ENCODE measurements at places on chromosomes 16 and 17.
A peak's percentile ranks its signal among the peaks of the same experiment; 100 is the strongest.

DNA sequence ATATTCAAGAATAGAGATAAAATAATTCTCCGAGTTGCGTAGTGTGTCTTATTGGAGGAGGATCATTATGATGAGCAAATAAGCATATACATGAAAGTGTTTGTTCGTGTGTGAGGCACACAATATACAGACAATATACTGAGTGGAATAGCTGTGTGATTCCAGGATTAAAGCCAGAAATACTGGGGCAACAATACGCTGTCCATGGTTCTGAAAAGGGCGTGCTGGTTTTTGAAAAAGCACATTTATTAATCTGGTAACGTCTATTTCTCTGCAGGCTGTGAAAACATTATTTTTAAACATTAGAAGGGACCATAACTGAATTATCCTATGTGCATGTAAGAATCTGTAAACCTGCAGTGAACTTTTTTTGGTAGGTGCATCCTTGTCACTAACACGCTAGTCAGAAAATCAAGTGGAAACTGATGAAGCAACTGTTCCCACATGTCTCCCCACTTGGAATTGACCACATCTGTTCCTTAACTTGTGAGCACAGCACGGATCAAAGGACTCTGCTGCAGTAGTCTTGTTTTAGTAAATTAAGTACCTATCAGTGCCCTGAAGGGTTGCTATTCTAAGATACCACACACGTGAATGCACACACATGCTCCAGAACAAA, 346.0 kb downstream of the GRIN2A start:
- peak; percentile 6 for DNase-seq

DNA sequence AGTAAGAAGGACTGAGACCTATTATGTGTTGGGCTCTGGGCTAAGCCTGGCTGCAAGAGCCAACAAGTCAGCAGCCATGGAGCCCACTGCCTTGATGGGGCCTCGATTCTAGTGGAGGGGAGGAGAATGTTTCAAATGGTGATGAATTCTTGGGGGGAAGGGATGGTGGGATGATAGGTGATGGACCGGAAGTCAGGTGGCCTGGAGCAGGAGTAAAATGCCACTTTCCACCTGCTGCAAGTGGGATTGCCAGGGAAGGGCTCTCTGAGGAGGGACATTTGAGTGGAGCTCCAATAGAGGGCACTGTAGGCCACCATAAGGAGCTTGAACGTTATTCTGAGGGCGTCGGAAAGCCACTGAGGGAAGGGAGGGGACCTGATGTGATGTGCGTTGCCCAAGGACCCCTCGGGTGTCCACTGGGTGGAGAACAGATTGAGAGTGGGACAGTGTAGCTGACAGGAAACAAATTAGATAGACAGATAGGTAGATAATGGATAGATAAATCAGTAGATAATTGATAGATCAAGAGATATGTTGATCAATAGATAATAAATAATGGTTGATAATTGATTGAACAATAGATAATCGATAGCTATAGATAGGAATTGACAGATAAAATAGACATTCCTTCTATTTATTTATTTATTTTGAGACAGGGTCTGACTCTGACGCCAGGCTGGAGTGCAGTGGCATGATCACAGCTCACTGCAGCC, 18.2 kb upstream of the NXPH3 start:
- DNase-seq = peak; percentile 41

DNA sequence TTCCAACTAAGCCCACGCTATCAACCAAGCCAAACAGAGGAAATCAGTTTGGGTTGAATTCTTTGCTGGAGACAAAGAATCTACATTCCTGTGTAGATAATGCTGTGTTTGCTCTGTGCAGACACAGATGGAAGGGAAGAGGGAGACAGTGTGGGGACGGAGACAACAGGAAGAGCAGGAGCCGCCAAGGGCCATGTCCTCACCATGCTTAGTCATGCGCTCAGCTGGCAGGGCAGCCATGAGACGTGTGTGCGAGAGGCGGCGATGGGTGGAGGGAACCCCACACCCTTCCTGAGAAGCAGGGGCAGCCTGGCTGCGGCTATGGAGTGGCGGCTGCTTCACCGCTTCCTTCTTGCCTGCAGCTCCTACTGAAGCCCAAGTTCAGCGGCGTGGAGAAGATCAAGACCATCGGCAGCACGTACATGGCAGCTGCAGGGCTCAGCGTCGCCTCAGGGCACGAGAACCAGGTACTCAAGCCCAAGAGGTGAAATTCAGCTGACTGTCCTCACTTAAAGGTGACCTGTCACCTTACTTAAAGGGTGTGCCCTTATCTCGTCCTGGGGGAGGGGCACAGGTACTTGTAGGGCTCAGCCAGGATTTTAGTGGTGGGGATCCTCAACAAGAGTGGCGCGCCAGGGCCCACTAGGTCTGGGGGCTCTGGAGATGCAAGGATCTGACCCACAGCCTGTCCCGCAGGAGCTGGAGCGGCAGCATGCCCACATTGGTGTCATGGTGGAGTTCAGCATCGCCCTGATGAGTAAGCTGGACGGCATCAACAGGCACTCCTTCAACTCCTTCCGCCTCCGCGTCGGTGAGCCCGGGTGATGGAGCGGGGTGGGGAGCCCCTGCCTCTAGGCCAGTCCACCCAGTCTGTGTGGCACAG, 47.5 kb downstream of the ADCY7 start:
- DNase-seq = no peak

DNA sequence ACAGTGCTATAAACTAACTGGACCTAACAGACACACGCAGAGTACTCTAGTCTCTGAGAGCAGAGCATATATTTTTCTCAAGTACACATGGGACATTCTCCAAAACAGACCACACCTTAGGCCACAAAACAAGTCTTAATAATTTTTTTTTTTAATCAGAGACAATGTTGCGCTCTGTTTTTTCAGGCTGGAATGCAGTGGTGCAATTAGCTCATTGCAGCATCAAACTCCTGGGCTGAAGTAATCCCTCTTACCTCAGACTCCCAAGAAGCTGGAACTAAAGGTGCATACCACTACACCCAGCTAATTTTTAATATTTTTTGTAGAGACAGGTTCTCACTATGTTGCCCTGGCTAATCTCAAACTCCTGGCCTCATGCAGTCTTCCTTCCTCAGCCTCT, 37.7 kb downstream of the ULK2 start:
- DNase-seq = no peak

DNA sequence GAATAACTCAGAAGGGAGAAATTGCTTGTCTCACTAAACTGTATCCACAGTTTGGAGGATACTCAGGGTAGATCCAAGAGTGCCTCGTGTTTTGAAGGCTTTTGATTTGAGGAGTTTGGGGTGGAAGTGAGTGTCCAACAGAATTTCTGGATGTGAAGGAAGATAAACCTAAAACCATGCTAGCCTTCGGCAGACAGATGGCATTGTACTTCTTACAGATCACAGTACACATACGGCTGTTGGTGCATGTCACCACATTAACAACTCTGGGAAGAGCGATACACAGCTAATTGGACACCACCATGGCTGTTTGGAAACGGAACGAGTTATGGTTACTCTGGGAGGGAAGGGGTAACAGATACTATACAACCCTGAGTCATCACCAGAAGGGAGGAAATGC, 420.4 kb downstream of the GRIN2A start:
- no peak for DNase-seq

DNA sequence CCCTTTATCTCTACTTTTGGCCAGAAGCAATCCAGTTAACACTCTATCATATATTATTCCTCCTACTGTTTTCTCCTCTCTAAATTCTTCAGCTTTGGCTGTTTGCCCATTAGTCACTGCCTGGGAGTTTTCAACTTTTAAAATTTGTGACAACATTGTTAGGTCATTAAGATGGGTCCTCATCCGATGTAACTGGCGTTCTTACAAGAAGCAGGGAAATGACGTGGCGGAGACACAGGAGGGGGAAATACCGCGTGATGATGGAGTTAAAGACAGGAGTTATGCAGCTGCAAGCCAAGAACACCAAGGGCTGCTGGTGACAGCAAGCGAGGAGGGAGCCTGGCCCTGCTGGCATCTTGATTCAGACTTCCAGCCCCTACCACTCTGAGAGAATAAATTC, 34.8 kb upstream of the CPHXL start:
- DNase-seq = peak; percentile 9

- DNase-seq = no peak
These were observed 49.8 kb downstream of the IRX3 start for GRCh38 chr16:54236773-54237172.

GRCh38 chr16:30875871-30876801, 17.7 kb downstream of the BCL7C start:
- no peak for DNase-seq

DNA sequence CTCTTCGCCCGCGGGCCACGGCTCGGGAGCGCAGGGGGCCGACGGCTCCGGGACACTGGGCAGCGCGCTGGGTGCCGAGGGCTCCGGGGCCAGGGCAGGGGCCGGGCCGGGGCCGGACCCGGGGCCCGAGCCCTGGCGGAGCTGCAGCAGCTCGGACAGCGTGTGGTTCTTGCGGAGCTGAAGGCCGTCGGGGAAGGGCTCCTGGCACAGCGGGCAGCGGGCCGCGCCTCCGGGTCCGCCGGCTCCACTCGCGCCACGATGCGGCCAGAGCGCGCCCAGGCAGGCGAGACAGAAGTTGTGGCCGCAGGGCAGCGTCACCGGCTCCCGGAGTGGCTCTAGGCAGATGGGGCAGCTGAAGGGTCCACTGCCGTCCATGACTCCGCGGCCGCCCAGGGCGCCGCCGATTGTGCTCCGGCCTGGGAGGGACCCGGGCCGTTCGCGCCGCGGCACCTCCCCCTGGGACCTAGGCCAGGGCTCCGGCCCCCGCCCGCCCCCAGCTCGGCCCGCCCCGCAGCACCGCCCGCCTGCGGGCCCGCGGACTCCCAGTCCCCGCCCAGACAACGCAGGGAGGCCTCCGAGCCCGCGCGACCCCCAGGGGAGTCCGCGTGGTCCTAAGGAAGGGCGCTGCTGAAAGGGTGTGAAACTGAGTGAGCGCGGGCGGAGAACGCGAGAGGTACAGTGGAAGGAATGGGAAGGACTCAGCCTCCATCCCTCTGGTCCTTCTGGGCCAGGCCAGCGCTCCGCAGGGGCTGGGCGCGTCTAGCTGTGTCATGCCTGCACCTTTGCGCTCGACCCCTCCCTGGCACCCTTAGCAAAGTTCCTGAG, at the start of gene TRIM47:
TSS of gene TRIM47 (minus strand) at position 408 of the 825 bp plus-strand sequence. CDS start at position 375, 33 bp downstream.
- DNase-seq = peak; percentile 49

DNA sequence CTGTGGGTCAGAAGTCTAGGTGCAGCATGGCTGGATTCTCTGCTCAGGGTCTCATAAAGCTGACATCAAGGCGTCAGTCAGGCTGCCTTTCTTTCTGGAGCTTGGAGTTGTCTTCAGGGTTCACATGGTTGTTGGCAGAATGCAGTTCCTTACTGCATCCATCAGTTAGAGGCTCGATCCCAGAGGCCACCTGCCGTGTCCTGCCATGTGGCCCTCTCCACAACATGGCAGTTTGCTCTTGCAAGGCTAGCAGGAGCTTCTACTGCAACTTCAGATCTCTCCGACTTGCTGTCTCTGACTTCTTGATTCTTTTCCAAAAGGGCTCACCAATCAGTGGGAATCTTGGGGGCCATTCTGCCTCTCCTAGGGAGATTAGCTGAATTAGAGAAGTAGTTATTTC, 11.9 kb downstream of the PITPNC1 start:
- DNase-seq = no peak

- DNase-seq = no peak
These were observed 2.4 kb downstream of the OSGIN1 start for GRCh38 chr16:83955218-83956130.

DNA sequence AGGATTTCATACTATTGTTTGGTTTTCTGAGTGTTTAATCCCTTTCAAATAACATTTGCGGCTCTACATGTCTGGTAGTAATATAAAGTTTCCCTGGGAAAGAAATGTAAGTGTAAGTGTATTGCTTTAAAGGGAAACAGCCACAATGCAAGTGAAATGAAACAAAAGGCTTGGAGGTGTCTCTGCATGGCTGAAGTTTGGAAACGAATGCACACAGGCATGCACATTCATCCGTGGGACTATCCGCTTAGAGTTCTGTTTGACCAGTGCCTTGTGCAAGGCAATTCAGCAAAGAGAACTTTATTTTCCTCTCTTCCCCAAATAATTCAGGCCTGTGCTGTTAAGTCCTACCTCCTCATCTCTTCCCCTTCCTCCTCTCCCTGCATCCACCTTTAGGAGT, 56.1 kb upstream of the MRTFB start:
- no peak for DNase-seq

- DNase-seq = peak; percentile 86
These were observed 5.5 kb upstream of the SLC25A35 start for GRCh38 chr17:8300627-8301242.

GRCh38 chr17:76940738-76941350, 72.6 kb downstream of the MGAT5B start:
- DNase-seq = no peak

DNA sequence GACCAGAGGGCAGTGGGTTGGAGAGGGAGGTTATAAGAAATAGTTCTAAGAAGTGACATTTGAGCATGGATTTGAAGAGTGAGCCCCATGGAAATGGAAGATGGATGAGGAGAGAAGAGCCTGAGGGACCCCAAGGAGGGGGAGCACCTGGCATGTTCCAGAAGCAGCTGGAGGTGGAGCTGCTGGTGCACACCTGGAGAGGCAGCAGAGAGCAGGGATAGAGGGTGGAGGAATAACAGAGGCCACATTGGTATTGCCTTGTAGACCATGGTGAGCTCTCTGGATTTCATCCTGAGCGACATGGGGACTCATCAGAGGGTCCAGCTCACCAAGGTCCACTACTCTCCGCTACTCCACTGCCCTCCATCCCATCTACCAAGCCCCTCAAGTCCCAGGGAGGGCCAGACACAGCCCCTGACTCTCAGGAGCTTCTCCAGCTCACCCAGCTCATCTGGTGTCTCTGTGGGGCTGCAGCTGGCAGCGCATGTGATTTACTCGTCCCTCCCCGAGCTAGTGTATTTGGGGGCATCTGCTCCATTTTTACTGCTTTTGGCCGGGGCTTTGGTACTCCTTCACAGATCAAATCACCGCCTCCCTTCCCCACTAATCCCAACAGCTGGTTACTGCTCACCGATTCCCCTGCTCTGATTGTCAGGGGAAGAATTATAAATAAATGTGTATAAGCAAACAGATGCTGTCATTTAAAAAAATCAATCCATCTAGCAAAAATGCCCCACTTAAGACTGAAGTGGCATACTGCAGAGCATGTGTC, 22.1 kb upstream of the KDM8 start:
- no peak for DNase-seq

All from LoVo (cell line).